Foreskin keratinocyte (primary cell): ENCODE measurements at places on chromosomes 11 and 22. TPM values are rescaled to one million over a fixed set of nuclear protein-coding genes. Genes with fewer than 3 reads are reported as not detected.

Gene TCN1
- total RNA-seq: not detected in 2 replicates

Gene BCR
- total RNA-seq: 55.6 and 58.1 TPM in 2 replicates

Gene ARHGAP20
- not detected in 2 replicates for total RNA-seq

Gene PSMD13
- 163 and 185 TPM in 2 replicates for total RNA-seq

Gene FAM180B
- not detected in 2 replicates for total RNA-seq

Gene SSTR3
- total RNA-seq: not detected in 2 replicates

Gene RFPL2
- total RNA-seq: not detected in 2 replicates

Gene INS
- not detected in 2 replicates for total RNA-seq

Gene TRIM51
- total RNA-seq: not detected in 2 replicates

DNA sequence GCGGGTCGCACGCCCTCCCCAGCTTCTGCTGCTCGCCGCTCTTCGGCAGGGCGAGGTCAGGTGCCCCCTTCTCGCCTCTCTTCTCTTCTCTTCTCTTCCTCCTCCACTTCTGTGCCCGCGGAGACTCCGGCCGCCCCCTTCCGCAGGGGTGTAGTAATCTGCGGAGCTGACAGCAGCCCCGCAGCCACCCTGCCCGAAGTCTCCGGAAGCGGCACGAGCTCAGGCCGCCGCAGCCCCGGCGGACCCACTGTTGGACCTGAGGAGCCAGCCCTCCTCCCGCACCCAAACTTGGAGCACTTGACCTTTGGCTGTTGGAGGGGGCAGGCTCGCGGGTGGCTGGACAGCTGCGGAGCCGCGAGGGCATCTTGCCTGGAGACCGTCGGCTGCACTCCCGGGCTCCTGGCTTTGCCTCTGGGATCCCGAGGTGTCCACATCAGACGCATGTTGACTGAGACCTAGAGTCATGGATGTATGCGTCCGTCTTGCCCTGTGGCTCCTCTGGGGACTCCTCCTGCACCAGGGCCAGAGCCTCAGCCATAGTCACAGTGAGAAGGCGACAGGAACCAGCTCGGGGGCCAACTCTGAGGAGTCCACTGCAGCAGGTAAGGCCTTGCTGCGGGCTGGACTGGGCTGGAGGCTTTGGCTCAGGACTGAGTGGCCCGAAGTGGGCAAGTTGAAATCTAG is 486 bp downstream of the STIM1 start:
- DNase-seq: no peak

GRCh38 chr11:20363149-20363499 is 390 bp upstream of the HTATIP2 start:
- no peak for DNase-seq

DNA sequence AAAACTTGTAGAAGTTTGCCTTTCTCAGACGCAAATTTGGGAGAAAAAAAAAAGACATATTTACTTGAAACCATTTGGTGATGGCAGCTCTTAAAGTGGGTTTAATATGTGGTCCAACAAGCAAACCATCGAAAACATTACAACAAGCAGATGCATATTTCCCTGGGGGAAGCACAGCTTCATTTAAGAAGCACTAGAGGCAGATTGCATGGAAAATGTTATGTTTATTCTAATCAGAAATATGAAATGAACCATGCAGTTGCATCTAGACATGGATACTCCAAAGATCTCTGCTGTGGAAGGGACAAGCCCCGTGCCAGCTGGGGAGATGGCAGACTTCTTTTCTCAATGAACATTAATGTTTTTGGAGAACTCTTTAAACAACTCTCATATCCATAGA is 57.4 kb upstream of the PARVA start:
- no peak for DNase-seq

GRCh38 chr22:40651563-40652501 is 15.3 kb upstream of the MRTFA start:
- DNase-seq: peak; percentile 99

DNA sequence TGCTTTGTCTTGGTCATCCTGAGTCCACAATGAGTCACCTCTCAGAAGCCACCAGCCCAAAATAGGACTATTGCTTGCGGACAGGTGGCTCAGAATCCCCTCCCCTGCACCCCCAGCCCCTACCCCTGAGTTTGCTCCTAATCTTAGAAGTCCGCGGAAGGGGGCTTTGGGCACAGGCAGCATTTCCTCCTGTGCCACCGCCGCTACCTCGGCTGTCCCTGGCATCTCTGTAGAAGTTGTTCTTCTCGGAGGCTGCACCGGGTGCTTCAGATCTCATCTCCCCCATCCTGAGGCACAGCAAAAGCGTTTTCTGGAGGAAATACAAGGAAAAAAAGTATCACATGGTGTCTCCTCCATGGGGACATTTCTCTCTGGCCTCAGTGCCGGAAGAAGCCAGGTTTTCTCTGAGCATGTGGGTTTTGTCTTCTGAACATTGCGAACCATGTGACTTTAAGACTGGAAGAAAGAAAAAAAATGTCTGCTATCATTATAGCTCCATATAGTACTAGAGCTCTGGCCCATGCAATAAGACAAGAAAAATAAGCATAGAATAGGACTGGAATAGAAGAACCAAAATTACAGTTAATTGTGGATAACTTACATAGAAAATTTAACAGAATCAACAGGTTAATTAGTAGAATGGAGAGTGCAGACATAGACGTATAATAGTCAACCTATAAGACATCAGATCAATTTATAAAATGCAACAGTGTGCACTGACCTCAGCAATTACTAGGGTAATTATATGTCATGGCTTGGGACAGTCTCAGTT is 63.2 kb downstream of the SHISAL1 start:
- DNase-seq: no peak

- DNase-seq: no peak
These were observed 39.3 kb upstream of the CRYBB3 start for GRCh38 chr22:25160120-25160996.

DNA sequence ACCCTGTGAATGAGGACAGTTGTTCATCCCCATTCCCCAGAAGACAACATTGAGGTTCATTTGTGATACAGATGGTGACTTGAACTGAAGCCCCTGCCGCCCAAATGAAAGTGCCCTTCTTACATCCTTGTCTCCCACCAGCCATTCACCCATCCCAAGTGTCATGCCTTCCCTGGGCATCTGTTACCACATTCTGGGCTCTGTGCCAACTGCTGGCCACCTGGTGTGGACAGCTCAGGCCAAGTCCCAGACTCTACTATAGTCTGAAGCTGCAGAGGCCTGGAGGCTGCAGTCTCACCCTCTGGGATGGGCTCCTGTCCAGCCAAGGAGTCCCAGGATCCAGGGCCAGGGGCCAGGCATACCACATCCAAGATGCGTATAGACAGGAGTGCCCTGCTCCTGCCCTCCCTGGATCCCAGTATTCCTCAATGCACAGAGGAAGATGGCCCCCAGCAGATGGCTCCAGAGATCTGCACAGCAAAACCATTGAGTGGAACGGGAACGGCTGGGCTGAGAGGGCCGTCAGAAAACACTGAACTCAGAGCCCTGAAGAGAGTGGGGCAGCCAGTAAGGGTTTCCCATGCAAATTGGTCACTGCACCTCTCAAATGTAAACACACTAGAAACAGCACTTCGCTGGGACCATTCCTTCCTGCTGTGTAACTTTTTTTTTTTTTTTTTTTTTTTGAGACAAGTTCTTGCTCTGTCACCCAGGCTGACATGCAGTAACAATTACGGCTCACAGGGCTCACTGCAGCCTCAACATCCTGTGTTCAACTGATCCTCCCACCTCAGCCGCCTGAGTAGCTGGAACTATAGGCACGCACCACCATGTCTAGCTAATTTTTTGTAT is 22.8 kb downstream of the ARRB1 start:
- peak; percentile 48 for DNase-seq

DNA sequence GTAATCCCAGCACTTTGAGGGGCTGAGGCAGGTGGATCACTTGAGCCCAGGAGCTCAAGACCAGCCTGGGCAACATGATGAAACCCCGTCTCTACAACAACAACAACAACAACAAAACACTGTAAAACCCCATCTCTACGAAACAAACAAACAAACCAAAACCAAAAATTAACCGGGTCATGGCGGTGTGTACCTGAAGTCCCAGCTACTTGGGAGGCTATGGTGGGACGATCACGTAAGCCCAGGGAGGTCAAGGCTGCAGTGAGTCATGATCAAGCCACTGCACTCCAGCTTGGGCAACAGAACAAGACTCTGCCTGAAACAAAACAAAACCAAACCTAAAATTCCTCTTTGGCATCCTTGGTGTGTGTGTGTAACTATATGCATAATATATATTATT is 7.0 kb upstream of the POLA2 start:
- DNase-seq: no peak

- no peak for DNase-seq
These were observed 49.4 kb downstream of the CLMP start for GRCh38 chr11:123145661-123146060.

GRCh38 chr11:97009613-97010012 is 619.8 kb downstream of the JRKL start:
- no peak for DNase-seq

DNA sequence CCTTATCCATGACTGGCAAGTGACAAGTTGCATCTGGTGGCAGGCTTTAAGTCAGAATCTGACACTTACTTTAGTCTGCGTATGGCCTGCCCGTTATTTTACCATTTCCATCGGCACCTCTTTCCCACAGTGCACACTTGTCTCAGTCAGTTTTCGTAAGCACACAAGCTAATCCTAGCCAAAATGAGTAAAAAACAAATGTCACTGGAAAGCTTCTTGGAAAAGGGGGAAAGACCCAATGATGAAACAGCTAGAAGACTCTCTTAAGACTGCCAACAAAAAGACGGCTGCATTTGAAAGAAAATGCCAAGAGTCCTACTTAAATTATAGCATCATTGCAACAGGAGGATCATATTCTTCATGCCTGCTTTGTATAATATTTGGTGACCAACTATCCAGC is 457.9 kb upstream of the ISX start:
- no peak for DNase-seq

DNA sequence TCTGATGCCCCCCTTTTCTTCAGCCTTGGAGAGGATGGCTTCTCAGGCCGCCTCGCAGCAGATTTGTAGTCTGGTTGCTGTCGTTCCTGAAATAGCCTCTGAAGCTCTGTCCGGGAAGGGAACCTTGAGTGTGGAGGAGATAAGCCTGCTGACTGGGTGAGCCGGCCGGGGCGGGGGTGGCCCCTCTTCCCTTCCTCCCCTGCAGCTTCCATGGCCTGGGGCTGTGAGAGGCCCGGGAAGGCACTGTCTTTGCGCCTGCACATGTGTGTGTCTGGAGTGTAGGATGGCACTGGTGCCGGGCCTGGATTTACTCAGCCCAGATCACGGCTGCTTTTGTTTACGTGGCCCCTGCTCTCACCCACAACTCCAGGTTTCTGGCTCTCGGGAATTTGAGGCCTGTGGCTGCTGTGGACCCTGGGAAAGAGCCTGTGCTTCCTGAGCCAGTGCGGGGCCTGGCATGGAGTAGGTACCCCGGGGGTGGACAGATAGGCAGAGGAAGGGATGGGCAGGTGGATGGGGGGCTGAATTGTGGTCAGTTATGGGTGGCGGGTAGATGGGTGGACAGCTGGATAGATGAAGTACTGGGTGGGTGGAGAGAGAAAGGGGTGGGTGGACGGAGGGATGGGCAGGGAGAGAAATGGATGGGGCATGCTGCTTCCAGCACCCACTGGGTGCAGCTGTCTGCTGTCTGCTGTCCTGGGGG is 16.6 kb downstream of the KCNQ1 start:
- no peak for DNase-seq

GRCh38 chr11:14148653-14149273 is 186.2 kb downstream of the SPON1 start:
- peak; percentile 39 for DNase-seq

DNA sequence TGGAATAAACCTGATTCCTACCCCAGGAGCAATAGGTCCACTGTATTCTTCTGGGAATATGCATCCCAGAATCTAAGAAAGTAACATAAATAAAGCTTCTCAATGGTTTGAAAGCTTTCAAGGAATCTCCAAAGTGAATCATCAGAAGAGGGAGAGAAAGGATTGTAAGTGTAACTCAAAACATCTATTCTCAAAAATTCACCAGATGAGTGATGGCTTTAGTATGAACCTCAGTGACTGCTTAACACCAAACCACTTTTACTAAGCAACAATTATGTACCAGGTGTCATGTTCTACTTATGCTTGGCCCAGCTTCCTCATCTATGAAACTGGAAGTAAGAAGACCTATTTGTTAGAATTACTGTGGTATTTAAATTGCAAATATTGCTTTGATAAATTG is 7.4 kb downstream of the RAB38 start:
- peak; percentile 59 for DNase-seq

- no peak for DNase-seq
These were observed 7.8 kb upstream of the PAX6 start for GRCh38 chr11:31818874-31819331.

DNA sequence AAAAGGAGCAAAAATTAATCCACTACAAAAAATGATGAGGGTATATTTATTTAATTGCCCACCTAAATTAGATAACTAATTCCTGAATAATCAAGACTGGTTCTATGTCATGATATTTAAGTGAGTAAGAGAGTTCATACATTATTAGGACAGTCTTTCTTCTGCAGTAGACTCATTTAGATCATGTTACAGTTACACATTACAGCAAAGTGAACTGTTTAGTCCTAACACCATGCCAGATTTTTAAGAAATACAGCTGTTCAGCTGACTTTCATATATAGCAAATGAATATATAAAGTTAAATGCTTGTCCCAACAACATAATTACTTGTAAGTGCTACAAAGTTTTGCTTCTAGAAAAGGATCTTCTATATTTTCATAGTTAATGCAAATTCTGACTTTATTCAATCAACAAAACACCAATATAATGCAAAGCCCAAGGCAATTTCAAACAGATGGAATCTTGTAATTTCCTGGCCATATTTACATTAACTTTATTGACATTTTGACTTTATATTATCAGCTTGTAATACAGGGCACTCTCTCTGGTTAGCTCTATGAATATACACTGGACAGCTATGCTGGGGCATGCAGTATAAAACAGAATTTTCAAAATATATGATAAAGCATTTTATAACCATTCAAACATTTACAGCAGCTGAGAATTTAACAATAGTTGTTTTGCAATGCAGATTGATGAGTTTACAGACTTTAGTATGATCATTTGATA is 45.7 kb upstream of the TP53AIP1 start:
- no peak for DNase-seq

- DNase-seq: no peak
These were observed 42.7 kb upstream of the NRIP3 start for GRCh38 chr11:9046481-9046880.

- DNase-seq: no peak
These were observed 7.7 kb downstream of the TMEM132A start for GRCh38 chr11:60931917-60932316.

DNA sequence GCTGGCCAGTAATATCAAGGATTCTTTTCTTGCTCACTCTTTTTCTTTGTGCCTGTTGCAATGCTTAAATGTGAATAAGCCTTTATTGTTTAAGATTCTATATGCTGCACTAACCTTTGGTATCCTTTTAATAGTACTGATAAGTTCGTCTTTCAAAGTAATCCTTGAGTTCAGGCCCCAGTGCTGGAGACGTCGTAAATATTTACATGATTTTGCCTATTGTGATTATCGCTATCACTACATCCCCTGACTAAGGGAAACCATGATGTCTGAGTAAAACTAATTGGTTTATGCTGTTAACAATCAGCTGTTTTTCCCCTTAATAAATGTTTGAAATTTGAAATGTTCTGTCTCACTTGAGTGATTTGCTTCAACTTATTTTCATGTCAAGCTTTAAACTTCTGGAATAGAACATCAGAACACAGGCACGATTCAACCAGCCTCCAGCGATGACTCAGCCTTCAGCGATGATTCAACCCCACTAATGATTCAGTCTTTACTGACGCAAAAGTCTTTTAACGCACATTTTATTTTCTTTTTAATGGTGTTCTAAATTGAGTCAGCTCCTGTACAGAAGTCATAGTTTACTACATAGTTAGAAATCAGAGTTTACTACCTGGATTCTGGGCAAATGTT is 3.9 kb downstream of the HTATIP2 start:
- peak; percentile 76 for DNase-seq
